ENCODE measurements at places on chromosomes 3 and 15. TPM values are rescaled to one million over a fixed set of nuclear protein-coding genes. Genes with fewer than 3 reads are reported as not detected.

GRCh38 chr3:149011676-149012075 lies 20.3 kb downstream of the GYG1 start:
- no peak for DNase-seq

- peak; percentile 85 for DNase-seq
These were observed at the start of gene NT5DC2 for GRCh38 chr3:52533623-52534280. Gene NT5DC2 (minus strand): TSS chr3:52533857. CDS start chr3:52533737, 120 bp downstream.

DNA sequence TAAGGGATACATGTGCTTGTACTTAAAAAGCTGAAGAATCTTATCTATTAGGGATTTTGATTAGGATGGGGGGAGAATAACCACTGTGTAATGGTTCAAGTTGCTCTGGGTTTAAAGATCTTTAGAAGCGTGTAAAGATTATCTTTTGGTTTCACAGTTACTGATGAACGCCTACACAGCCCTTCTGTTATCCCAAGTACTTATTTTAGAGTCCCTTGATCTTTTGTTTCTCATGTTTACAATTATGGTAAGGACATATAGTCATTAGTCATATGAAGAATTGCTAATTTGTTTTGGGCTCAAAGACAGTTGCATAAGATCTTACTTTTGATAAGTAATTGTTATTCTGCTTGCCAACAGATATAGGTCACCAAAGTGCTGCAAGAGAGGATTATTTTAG lies 160.1 kb downstream of the PLCL2 start:
- DNase-seq = no peak

GRCh38 chr15:81939604-81940440 lies 106.0 kb downstream of the MEX3B start:
- DNase-seq = no peak

- no peak for DNase-seq
These were observed 107.8 kb upstream of the VEPH1 start for GRCh38 chr3:157610876-157611535.

- no peak for DNase-seq
These were observed 4.1 kb downstream of the ZNF717 start for GRCh38 chr3:75781079-75781745.

Gene RHCG
- not detected for total RNA-seq

DNA sequence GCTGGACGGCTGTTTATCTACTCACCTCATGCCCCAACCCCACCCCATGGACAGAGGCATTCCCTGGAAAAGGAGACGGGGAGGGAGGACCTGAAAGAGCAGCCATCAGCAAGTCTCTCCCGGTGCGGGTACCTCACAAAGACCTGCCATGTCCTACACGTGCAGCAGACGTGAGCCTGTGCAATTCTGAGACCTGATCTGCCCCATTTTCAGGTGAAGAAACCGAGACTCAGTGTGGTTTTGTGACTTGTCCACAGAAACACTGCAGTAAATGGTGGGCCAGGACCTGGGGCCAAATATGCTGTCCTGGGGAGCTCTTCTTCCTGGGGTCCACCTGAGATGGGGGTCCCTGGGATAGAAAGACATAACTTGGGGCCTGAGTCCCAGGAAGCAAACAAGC lies 137.0 kb upstream of the LINGO1 start:
- DNase-seq = peak; percentile 13

- no peak for DNase-seq
These were observed 33.5 kb upstream of the HHATL start for GRCh38 chr3:42736081-42736480.

DNA sequence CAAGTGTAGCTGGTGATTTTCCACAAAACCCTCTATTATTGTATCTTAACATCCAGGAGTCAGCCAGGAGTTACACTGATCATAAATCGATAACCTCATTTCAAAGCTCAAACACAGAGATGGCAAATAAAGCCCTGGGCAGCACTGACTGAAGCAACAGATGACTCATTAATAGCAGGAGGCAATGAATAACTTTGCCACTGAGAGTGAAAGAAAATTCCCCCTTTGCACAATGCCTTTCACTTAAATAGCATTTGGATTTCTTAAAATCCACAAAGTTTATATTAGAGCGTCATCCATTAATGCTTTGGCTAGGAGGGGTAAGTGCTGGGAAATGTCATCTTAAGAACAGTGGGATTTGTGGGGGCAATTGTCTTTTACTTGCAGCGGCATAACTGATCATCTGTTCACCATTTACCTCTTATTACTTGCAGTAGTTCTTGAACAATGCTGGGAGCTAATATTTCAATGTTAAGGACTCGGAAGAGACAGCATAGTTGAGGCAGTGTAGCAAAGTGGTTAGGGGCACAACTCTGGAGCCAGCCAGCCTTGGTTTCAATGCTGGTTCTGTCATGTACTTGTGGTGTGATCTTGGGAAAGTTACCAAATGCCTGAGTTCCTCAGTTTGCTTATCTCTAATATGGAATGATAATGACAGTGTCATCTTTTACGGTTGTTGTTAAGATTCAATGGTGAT lies 630.4 kb upstream of the TBL1XR1 start:
- DNase-seq = no peak

Gene SCAP
- total RNA-seq = 51.7 TPM

DNA sequence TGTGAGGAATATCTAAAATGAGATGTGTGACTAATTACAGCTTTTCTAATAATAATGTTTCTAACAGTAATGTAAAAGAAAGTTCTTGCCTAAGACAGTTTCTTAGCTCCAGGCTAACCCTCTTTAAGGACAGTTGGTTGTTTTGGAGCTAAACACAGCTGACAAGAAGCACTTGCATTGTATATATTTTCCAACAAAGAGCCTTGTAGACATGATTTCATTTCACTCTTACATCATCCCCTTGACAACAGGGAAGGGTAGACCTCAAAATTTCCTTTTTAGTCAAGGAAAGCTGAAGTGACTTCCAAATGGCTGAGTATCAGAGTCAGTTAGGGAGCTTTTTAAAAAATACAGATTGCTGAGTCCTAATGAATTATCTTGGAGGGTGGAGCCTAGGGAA lies 4.1 kb downstream of the ARID3B start:
- no peak for DNase-seq

DNA sequence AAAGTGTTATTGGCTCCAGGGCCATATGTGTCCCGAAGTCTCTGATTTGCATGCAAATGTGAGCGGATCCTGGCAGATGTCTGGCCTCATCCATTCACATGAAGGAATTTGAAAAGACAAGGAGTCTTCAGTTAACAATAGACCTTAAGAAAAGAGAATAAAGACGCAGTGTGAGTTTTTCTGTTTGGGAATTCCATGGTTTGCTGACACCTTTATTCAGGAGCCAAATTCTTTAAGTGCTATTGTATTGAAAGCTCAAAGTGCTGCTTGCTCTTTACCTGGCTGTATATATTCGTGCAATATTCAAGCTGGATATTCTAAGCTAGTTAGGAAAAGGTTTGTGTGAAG lies 2.2 kb downstream of the LRRN1 start:
- no peak for DNase-seq

GRCh38 chr15:42494998-42495360 lies 455 bp upstream of the SNAP23 start:
- DNase-seq = no peak

Gene GP5
- total RNA-seq = not detected

DNA sequence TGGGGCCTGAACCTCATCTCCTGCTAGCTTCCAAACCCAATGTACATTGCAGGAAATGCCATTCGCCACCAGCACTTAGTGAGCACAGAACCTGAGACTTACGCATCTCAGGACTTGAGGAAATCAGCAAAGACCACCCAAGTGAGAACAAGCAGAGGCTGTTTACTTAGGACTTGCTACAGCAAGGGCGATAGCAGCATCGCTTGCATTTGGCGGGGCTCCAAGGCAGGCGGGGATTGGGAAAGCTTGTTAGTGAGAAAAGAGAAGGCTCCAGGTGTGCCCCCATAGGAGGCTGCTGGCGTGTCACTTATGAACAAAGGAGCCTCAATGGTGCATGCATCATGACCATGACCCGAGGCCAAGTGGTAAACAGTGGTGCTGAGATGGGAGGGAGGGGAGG lies 19.7 kb downstream of the SLC6A20 start:
- DNase-seq = no peak

- DNase-seq = no peak
These were observed 40.8 kb downstream of the PPM1L start for GRCh38 chr3:160796813-160797164.

Gene HIGD2B
- not detected for total RNA-seq

DNA sequence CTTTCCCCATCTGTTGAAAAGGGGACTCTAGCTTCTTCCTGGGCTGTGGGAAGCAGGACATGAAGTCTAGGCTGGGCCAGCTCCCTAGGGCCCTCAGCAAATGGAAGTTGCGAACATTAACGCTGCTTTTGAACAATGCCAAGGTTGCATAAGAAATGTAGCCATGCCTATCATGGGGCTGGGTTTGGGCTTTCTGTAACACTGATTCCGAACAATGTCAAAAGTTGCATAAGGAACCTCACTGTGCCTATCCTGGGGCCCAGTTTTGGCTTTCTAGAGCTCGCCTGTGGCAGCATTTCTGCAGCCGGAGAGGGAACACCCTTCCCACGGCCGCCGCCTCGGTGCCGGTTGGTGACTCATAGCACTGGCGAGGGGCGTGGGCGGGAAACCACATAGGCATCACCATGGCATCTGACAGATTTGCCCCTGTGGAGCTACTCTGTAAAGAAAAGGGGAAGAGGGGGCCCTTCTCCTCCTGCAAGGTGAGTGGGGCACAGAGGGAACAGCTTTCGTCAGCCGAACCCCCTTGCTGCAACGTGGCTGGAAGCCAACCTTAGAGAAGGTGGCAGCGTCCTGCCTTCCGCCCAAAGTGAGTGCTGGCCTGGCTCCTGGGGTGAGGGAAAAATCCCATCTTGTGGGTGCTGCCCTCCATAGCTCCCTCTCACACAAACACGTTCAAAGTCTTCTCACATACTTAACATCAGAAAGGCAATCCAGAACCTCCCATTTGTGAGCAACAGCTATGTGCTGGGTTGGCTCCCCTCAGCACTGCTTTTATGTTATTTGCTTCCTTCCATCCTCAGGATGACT lies 46.6 kb upstream of the ATP2B2 start:
- DNase-seq = no peak

- no peak for DNase-seq
These were observed 51.8 kb upstream of the SSR3 start for GRCh38 chr3:156606729-156607128.

Gene TM4SF18
- 15.8 TPM for total RNA-seq

DNA sequence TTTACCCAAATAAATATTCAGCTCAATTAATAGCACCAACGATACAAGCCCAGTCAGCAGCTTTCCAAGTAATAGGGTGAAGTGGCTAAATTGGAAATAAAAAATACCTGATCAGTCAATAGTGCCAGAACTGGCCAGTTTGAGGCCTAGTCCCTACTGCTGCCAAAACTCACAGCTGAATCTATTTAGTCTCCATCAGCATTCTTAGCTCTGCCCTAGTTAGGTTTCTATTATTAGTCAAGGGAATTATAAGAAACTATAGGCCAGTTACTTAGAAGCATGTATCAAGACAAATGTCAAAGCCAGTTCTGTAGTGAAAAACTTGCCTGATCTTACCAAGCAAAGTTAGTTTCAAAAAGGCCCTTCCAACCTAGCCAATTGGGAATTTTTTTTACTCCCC lies 146.2 kb upstream of the ZBTB20 start:
- no peak for DNase-seq

- DNase-seq = peak; percentile 78
These were observed 289.1 kb downstream of the GAP43 start for GRCh38 chr3:115912372-115912771.

DNA sequence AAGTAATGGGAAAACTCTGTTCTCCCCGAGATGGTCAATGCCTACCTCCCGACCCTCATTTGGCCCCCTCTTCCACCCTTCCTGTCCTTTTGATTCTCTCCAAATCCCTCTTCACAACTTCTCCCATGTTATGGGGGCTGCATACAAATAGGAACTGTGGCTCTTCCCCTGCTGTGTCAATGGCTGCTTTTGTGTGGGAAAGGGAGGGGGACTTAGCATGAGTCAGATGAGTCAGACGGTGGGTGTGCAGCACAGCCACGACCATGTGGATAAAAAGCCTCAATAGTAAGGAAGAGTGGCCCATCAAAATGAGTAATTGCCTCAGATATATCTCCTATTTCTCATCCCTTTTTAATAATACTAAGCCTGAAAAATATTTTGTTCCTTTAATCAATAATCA lies 31.9 kb downstream of the SPATA16 start:
- no peak for DNase-seq

DNA sequence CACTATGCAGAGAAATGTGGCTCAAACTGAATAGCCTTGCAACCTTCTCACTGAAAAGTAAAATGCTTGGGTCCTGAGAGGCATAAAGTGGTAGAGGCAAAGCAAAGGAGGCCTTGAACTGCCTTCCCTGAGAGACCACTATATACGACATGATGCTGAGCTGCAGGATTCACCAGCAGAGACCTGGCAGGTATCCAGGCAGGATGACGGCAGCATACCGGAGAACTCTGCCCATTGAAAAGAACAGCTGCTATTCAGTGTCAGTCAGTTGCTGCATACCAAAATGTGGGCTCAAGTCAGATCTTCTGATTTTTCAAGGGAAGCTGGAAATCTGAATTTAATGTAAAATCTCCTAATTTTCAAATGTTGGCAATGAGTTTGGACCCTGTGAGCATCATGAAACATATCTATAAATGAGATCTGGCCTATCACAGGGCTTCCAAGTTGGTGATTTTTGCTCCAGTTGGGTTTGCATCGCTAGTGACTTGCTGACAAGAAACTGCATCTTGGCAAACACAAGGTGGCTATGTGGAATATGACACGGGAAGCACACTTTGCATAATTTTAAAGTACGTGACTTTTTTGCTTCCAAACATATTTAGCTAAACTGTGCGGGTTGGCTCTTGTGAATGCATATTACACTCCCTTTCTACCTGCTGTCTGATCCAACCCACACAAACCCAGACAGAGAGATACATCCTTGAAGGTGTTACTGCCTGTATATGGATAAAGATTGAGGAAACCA lies 529.0 kb downstream of the AGBL1 start:
- DNase-seq = peak; percentile 71

GRCh38 chr15:35630985-35631384 lies 85.0 kb upstream of the DPH6 start:
- no peak for DNase-seq

GRCh38 chr3:161072751-161073150 lies 32.4 kb downstream of the B3GALNT1 start:
- no peak for DNase-seq

DNA sequence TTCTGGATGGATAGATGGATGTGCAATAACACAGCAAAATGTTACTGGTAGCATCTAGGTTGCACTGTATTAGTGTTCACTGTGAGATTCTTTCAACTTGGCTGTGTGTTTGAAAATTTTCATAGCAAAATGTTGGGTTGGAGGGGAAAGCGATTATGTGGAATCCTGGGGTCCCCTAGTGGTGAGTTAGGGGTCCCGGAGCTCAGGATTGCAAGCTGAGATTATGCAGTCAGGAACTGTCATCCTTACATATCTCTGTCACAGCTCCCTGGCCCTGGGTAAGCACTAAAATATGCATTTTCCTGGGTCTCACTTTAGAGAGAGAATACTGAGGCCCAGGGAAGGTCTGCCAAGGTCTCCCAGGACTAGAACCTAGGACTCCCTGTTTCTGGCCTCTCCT lies 77.2 kb downstream of the CEMIP start:
- DNase-seq = no peak

DNA sequence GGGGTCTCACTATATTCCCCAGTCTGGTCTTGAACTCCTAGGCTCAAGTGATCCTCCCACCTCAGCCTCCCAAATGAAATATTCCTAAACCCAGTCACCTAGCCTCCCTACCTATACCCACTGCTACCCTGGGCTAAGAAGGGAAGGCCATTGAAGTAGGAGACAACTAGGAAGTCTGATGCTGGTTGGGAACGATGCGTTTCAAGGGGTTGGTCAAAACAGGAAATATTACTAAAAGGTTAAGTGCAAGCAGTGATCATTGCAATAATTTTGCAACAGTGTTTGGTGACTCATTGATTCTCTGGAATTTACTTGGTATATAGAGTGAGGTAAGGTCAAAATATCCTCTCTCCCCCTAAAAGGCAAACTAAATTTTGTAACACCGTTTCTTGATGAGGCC lies 4.6 kb upstream of the UQCRC1 start:
- DNase-seq = no peak

Gene IGF2BP2
- 15.9 TPM for total RNA-seq

Data from Right ventricle myocardium inferior (tissue), 1 donor.